Activated naive CD4-positive, alpha-beta T cell treated with anti-CD3 and anti-CD28 coated beads for 36 hours (primary cell): ENCODE measurements at places on chromosomes 16 and 17. TPM values are rescaled to one million over a fixed set of nuclear protein-coding genes. Genes with fewer than 3 reads are reported as not detected.

GRCh38 chr16:2048116-2048543 lies 345 bp downstream of the TSC2 start:
- peaks cover 2% of the 10 kb centered on the region for H3K36me3 ChIP-seq
- H3K27ac ChIP-seq, result peak overlapping the region; percentile 61
- H3K4me3 ChIP-seq, result peak overlapping the region; percentile 93
- DNase-seq, result peak; percentile 36
- peaks cover 16% of the 10 kb centered on the region for H3K4me1 ChIP-seq

DNA sequence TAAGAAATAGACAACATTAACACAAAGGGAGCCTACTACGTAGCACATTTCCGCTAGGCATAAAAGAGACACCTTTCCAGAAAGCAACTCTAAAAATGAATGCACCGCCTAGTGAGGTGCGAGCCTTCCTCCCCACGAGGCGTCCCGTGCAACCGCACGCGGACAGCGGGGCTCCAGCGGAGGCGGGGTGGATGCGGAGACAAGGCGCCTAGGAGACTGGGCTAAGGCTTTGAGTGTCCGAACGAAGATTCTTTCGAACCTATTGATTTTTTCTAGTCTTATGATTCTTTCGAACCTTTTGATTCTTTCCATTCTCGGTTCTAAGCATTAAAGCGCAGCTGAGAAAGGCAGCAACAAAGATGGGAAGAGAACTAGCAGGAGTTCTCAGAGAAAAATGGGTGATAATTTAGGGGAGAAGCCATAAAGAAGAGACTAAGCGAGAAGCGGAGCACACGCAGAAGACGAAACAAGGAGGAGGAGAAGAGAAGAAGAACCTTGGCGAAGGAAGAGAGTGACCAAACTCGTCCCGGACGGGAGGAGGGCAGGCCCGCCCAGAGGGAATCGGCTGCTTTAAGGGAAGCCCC lies 394 bp upstream of the CPD start:
- H3K4me1 ChIP-seq, result peaks cover 63% of the 10 kb centered on the region
- H3K27me3 ChIP-seq, result no peaks in the 10 kb centered on the region
- H3K27ac ChIP-seq, result peak overlapping the region; percentile 92
- H3K36me3 ChIP-seq, result no peaks in the 10 kb centered on the region
- peak overlapping the region; percentile 86 for H3K4me3 ChIP-seq
- peak; percentile 76 for DNase-seq

The FKBP10 gene
- total RNA-seq, result 0.36 TPM

DNA sequence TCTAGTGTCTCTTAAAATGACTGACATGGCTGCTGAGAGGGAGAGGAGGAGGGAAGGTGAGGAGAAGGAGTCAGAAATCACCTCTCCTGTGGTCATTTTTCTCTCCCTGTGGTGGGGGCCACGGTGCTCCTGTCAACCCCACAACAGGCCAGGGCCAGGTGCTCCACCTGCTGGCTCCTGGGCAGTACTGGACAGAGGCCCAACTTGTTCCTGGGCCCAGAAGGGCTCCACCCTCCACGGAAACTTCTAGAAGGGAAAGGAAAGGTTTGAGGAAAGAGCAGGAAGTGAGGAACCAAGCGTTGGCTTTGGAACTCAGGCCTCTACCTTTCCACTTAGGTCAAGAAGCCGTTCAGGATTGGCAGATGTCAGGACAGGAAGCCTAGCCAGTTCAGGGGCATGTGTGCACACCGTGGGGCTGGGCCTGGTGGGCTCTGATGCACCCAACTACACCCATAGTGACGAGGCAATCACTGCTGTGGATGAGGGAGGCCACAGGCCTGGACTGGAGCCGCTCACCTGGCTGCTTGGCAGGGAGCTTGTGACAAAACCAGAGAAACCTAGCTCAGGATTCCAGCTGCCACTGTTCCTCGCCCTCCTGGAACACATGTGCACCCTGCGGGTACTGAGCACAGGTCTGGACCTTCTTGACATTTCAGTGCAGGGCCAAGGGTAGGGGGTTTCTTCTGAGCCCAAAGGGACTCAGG lies 36.1 kb downstream of the WNT3 start:
- no peak overlapping the region for H3K4me3 ChIP-seq
- peak; percentile 38 for DNase-seq
- H3K27me3 ChIP-seq, result no peaks in the 10 kb centered on the region
- H3K4me1 ChIP-seq, result no peaks in the 10 kb centered on the region

DNA sequence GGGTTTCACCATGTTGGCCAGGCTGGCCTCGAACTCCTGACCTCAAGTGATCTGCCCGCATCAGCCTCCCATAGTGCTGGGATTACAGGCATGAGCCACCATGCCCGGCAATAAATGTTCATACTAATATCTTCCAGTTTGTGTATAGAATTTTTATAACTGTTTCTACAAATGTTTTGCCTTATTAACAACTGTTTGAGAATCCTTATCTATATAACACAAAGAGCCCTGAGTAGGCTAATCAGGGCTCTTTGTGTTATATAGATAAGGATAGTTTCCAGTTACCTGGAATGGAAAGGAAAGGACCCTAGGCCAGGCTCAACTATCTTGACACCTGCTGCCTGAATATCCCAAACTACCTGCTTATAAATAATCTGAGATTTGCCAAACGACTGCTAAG lies 16.9 kb downstream of the TERF2 start:
- peaks cover 15% of the 10 kb centered on the region for H3K4me1 ChIP-seq
- no peak overlapping the region for H3K27ac ChIP-seq
- H3K4me3 ChIP-seq, result no peak overlapping the region

The ALOXE3 gene
- total RNA-seq, result not detected

The MT1E gene
- total RNA-seq, result 12.2 TPM

- no peak for DNase-seq
- no peaks in the 10 kb centered on the region for H3K36me3 ChIP-seq
- no peaks in the 10 kb centered on the region for H3K27me3 ChIP-seq
- no peak overlapping the region for H3K27ac ChIP-seq
- no peak overlapping the region for H3K4me3 ChIP-seq
These were observed 2.1 kb upstream of the CAMKK1 start for GRCh38 chr17:3894911-3895343.

- H3K4me1 ChIP-seq, result peaks cover 23% of the 10 kb centered on the region
- H3K36me3 ChIP-seq, result peaks cover 11% of the 10 kb centered on the region
- no peak overlapping the region for H3K27ac ChIP-seq
These were observed 5.0 kb downstream of the THOC6 start for GRCh38 chr16:3028716-3029319.

GRCh38 chr16:56601325-56601724 lies 7.1 kb upstream of the MT2A start:
- peaks cover 5% of the 10 kb centered on the region for H3K27me3 ChIP-seq
- H3K36me3 ChIP-seq, result no peaks in the 10 kb centered on the region
- no peak overlapping the region for H3K4me3 ChIP-seq
- no peak overlapping the region for H3K27ac ChIP-seq

The SMIM36 gene
- total RNA-seq, result not detected

DNA sequence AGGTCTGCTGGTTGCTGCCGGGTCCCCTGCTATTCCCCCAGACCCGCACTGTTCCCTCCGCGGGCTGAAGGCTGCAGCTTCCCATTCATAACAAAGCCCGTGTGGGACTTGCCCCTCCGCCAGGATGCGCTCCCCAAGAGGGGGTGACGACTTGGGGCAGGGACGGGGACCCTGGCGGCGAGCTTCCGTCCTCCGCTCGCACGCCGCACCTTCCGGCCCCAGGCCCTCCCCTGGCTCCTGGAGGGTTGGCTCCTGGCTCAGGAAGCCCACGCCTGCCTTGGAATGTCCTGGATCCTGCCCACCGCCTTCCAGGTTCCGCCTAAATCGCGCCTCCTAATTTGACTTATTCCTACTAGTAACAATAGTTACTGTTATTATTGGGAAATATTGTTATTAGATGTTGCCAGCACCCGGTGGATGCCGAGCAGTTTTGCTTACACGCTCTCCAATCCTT lies 1.1 kb upstream of the TFAP4 start:
- no peaks in the 10 kb centered on the region for H3K27me3 ChIP-seq
- peak; percentile 67 for DNase-seq
- peaks cover 4% of the 10 kb centered on the region for H3K4me1 ChIP-seq
- no peaks in the 10 kb centered on the region for H3K36me3 ChIP-seq
- H3K4me3 ChIP-seq, result peak overlapping the region; percentile 69
- no peak overlapping the region for H3K27ac ChIP-seq

DNA sequence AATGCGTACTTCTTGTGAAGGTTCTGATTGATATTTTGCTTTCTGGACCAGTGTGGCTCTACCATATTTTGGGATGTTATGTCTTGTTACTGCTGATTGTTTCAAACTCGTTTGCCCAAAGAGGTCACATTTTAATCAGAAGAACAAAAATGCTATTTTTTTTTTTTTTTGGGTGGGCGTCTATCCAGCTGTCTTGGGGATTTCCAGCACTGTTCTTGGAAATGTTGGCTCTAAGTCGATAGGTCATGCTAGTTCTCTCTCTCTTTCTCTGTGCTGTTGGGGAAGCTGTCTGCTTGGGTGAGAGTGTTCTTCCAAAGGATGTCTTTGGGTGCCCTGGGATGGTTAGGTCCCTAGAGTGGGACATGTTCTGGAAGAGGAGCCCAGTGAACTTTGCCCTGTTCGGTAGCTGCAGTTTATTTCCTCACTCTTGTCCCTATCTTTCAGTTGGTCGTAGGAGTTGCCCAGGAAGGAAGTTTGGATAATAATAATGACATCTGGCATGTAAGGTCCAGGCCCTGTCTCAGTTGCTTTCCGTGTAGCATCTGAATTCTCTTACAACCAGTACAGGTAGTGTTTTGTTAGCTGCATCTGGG lies 2.9 kb downstream of the IRF8 start:
- no peaks in the 10 kb centered on the region for H3K27me3 ChIP-seq
- H3K4me1 ChIP-seq, result peaks cover 60% of the 10 kb centered on the region
- no peak for DNase-seq
- peak overlapping the region; percentile 93 for H3K27ac ChIP-seq

The ADAP2 gene
- total RNA-seq, result 0.32 TPM

GRCh38 chr17:54749157-54749556 lies 151.5 kb upstream of the TOM1L1 start:
- no peak for DNase-seq
- no peaks in the 10 kb centered on the region for H3K4me1 ChIP-seq
- no peak overlapping the region for H3K4me3 ChIP-seq
- peaks cover 7% of the 10 kb centered on the region for H3K27me3 ChIP-seq
